ENCODE measurements at places on chromosomes 2 and 18. TPM values are rescaled to one million over a fixed set of nuclear protein-coding genes. Genes with fewer than 3 reads are reported as not detected.

BIN1 gene
- 60.0 TPM for total RNA-seq

DNA sequence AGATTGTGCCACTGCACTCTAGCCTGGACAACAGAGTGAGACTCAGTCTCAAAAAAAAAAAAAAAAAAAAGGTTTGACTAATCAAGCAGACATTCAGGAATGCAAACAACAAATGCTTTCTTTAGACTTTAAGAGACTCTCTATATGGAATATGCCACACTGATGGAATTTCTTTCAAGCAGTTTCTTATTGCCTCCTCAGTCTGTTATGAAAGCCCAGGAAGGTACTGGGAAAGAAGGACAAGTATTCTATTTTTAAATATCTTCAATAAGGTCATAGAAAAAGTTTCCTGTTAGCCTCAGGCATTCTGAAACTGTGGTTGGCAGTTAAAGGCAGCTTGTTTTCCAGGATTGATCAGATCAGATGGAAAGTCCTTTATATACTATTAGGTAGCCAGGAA lies 241.6 kb downstream of the PIK3C3 start:
- DNase-seq, result peak; percentile 6

DNA sequence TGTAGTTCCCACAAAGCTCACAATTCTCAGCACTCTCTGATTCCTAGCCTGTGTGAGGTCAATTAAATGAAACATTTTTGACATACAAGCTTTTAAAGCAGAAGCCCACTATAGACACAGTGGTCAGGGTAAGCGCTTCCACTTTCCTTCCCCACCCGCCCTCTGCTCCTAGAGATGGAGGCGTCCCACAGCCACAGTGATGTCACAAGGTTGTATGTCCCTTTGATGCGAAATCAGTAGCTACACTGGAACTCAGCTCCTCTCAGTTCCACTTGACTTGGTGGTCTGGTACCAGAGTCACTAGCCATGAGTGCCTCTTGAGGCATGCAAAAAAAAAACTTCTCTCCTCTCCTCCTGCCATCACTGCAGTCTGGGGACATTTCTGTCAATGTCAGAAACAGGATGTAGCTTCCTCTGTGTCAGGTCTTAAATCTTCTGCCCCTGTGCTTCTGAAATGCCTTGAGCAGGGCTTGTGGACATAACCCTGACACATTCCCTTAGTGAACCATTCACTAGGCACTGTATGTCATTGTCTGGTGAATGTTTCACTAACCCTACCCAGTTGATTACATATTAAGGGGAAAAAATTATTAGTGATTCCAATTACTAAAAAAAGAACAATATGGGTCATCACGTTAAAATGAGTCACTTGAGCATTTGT lies 7.8 kb downstream of the SULT1C4 start:
- no peak for DNase-seq

SLC5A7 gene
- total RNA-seq, result not detected

NEMP2 gene
- 14.6 TPM for total RNA-seq

GRCh38 chr2:61423714-61424113 lies 47.2 kb downstream of the USP34 start:
- DNase-seq, result no peak

EPC2 gene
- 6.6 TPM for total RNA-seq

CFAP221 gene
- total RNA-seq, result not detected

GRB14 gene
- 0.48 TPM for total RNA-seq

DNA sequence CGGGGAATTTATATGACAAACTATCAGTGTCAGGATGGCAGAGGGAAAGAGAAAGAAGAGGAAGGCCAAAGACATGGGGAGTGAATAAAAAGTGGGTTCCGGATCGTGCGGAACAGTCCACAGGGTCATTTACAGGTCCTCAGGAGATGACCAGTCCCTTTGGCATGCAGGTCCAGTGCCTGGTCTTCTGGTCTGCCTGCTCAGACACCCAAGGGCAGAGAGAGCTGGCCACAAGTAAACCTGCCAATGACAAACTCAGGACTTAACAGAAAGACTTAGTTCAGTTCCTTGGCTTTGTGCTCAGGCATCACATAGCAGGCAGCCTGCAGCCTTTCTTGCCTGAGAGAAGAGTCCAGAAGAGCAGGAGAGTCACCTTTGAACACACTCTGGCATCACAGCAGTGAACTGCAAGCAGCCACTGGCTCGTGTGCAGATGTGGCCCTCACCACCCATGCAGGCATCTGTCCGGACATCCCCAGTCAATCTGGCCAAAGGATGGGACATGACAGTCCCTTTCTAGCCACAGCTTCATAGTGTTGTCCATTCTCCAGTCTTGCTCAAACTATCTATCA lies 14.0 kb downstream of the TMEM127 start:
- peak; percentile 92 for DNase-seq

- DNase-seq, result peak; percentile 62
These were observed 6.5 kb upstream of the WNT6 start for GRCh38 chr2:218852911-218853667.
